ENCODE measurements at places on chromosomes 6 and 20.

GRCh38 chr6:129709196-129709768, 695 bp downstream of the ARHGAP18 start:
- DNase-seq, result no peak

GRCh38 chr6:48986845-48987244, 476.2 kb downstream of the MMUT start:
- DNase-seq, result no peak

GRCh38 chr6:118872726-118873125, 21.2 kb upstream of the ASF1A start:
- DNase-seq, result no peak

- no peak for DNase-seq
Observed at GRCh38 chr6:35474131-35474941, 6.1 kb downstream of the RPL10A start.

DNA sequence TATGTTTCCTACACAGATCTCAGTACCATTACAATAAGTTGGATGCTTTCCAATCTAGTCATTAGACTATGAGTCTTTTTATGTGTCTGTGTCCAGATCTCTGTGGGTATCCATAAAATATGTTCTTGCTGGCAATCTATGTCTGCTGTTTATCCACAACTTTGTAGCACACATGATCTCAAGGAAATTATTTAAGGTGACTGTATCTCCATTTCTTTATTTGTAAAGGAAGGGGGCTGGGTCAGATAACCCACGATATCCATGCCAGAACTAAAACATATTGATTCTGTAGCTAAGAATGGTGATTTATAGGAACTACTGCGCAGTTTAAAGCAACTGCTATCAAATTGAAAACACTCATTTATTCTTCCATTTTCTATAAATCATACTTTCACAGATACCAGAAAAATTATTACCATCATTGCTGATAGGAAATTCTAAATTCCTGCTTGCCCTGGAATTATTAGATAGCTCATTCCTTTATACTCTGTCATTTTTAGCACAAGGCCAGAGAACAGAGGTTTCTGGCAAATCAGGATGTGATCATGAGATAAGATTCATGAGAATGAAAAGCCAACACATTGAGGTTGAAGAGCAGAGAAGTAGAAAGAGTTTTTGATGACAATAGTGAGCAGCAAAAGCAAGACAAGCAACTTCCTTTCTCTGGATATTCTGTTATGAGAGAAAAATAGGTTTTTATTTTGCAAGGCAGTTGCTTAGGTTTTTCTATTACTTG, 851.4 kb upstream of the CITED2 start:
- DNase-seq, result no peak

DNA sequence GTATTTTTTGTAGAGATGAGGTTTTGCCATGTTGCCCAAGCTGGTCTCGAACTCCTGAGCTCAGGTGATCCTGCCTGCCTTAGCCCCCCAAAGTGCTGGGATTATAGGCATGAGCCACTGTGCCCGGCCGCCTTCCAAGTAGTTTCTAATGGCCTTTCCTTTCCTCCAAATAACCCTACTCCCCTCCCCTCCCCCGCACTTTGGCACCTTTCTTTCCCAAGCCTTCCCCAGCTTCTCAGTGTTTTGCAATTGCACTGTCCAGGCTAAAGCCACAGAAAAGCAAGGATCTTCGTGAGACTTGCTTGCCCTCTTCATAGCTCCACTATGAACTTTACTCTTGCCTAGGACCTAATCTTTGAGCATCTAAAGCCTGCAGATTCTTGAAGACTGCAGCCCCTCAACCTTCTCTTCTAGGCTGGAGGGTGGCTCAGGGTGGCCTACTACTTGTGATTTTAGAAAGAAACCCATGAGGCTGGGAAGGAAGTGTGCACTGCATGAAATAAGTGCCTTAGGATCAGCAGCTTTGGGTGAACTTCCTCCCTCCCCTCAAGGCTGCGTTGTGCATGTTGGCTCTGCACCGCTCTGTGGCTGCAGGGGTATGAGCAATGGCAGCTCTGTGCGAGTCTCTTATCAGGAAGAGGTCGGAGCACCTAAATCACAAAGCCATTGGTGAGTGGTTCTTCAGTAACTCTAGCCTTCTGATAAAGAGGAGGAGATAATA, 152.4 kb upstream of the SNX9 start:
- no peak for DNase-seq

DNA sequence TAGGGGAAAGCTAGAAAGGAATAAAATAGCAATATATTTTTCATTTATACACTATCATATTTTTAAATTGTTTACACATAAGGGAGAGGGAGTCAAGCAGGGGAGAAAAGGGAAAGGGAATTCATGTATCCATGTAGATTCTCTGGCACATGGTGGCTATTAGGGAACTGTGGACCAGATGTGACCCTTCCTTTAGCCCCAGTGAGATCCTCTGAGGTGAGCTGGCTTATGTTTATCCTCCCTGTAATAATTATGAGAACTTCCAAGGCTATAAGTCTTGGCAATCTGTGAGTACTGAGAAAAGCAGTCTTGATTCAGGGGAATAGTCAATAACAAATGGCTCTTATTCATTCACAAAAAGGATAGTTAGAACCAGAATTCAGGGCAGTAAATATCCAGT, 42.6 kb downstream of the TSBP1 start:
- no peak for DNase-seq

GRCh38 chr6:151233731-151234130, 6.0 kb upstream of the AKAP12 start:
- DNase-seq, result no peak

DNA sequence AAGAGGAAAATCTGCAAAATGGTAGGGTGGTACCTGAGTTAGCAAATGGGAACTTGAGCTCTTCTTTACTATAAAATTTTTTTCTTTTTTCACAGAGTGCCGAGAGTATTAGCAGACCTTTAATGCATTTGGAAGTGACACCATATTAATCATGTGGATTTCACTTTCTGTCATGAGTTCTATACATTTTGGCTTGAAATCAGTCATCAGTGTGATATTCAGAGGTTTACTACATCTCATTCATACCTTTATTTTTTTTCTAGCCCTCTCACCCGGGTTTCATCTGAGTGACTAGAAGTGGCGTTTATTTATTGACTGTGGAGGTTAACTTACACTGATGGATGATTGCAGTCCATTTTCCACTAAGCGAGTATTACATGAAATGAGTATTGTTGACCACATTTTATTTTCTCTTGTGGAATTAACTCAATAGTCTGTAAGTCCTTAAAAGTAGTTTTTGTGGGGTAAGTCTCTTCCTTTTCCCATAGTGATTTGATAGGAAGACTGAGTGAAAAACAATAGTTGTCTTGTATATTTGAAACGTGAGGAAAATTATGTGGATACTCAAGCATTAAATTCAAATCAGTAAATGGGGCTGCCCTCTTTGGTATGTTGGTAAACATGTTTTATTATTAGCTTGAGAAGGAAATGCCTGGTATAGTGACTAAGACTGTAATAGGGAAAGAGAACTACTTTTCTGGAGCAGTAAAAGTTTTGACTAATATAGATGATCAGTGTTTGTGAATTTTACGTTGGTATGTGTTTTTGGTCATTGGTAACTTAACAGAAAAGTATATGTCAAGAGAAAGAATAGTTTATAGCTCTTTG, 55.5 kb downstream of the JARID2 start:
- DNase-seq, result no peak

- no peak for DNase-seq
Observed at GRCh38 chr20:37394543-37395409, 48.8 kb downstream of the SRC start.

DNA sequence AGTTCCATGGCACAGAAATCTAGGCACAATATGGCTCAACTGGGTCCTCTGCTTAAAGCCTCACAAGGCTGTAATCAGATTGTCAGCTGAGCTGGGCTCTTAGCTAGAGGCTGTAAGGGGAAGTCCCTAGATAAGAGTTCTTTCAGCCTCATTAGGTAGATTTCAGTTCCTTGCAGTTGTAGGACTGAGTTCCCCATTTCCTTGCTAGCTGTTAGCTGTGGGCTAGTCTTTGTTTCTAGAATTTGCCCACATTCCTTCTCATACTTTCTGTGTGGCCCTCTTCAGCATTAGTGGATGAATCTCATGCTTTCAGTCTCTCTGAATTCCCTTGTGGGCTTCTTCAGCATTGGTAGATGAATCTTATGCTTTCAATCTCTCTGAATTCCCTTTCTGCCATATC, 71.0 kb upstream of the MRAP2 start:
- no peak for DNase-seq

All from HuH-7 (cell line).